ENCODE measurements at places on chromosomes 12 and 14.

GRCh38 chr12:29818916-29819623 is 35.3 kb upstream of the TMTC1 start:
- DNase-seq = no peak

GRCh38 chr12:12441843-12442461 is 85.1 kb downstream of the BORCS5 start:
- DNase-seq = no peak

DNA sequence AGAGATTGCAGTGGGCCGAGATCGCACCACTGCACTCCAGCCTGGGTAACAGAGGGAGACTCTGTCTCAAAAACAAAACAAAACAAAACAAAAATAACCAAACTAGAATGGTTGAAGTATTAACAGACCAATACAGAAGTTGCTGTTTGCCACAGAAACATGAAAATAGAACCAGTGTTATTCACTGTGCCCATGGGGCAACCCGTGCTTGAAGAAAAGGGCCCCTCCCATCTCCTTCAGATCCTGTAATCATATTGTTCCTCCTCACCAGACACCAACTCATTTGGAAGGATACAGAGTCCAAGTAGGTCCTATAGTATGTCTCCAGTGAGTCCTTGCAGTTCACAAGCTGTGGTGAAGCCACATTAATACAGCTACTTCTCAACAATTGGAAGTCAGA is 30.9 kb downstream of the SLC35F4 start:
- DNase-seq = no peak

GRCh38 chr14:53620890-53621289 is 335.7 kb downstream of the BMP4 start:
- no peak for DNase-seq

- no peak for DNase-seq
Measured at GRCh38 chr14:78341827-78342389, 171.7 kb downstream of the NRXN3 start.

DNA sequence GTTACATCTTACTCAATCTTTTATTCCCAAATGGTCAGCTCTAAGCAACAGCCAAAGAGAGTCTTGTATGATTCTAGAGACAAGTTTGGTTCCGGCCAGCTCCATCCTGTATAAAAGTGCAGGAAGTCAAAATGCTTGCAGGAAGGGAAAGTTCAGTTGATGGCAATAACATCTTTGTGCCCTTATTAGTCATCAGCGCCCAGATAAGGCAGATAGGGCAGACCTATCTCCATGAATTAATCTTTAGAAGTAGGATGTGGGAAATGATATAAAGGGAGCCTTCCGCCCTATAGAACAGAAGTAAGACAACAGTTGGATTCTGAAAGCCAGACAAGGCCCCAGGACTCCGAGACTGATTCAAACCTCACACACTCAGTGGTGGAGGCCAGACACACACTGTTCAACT is 6.4 kb downstream of the GNS start:
- no peak for DNase-seq

DNA sequence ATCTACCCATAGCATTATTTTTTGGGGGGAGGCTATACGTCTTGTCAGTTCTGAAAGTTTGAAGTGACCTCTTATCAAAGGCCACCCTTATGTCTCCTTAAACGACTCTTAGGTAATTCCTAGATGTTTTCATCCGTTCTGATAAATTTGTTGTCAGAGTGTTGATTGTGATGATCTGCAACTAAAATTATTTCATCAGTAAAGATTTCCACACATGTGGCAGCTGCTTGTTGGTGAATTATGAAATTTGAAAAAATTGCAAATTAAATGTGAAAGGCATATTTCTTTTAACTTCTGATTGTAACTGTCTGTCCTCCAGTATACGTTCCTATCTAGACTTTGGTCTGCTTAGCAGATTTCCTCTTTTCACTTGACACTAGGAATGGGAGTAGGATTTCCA is 1.4 kb downstream of the ADIPOR2 start:
- no peak for DNase-seq

DNA sequence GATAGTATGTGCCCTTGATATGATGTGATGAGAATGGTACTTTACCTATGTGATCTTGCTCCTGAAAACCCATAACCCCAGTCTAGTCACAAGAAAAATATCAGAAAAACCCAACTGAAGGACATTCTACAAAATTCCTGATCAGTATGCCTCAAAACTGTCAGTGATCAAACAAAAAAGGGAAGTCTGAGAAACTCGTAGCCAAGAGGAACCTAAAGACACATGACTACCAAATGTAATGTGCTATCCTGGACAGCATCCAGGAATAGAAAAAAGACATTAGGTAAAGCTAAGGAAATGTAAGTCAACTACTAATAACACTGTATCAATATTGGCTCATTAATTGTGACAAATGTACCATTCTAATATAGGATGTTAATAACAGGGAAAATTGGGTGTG is 4.1 kb upstream of the WIF1 start:
- DNase-seq = no peak

GRCh38 chr12:59603754-59604153 is 7.9 kb downstream of the SLC16A7 start:
- DNase-seq = no peak

GRCh38 chr14:52086711-52087110 is 17.9 kb upstream of the NID2 start:
- no peak for DNase-seq

GRCh38 chr14:34283590-34283989 is 178.4 kb downstream of the SPTSSA start:
- no peak for DNase-seq

GRCh38 chr12:112012775-112013600 is at the start of the genes ERP29 and TMEM116:
Gene ERP29 (plus strand): TSS chr12:112013426. CDS start chr12:112013466, 40 bp downstream.
Gene TMEM116 (minus strand): TSS chr12:112013165. CDS start chr12:112005270, 7,895 bp downstream.
- peak; percentile 96 for DNase-seq

- no peak for DNase-seq
Measured at GRCh38 chr14:104993808-104994591, 8.4 kb downstream of the CLBA1 start.

- DNase-seq = no peak
Measured at GRCh38 chr12:52461693-52462092, 9.7 kb upstream of the KRT6B start.

GRCh38 chr12:1949771-1950470 is 31.5 kb upstream of the CACNA2D4 start:
- no peak for DNase-seq

GRCh38 chr12:95358111-95359083 is 115.6 kb upstream of the METAP2 start:
- DNase-seq = no peak

GRCh38 chr14:49971156-49972130 is 78.6 kb downstream of the ARF6 start:
- DNase-seq = peak; percentile 43

- DNase-seq = no peak
Measured at GRCh38 chr12:107485731-107486130, 199.9 kb upstream of the PWP1 start.

DNA sequence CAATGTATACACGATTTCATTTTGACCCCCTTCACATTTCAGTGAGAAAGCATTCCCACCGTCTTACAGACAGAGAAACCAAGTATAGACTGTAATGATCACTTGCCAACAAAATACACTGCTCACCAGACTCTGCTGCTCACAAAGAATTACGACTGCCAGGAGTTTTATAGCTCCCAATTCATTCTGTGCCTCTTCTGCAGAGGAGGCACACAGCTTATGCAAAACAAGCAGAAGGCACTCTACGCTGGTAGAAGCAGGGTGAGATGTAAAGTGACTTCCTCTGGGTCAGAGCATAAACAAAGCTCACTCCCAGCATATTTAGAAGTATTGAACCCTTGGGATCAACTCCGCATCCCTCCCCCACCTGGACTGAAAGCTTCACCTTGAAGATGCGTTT is 14.6 kb downstream of the SPTB start:
- no peak for DNase-seq

- DNase-seq = no peak
Measured at GRCh38 chr12:85825746-85826145, 10.5 kb downstream of the RASSF9 start.

DNA sequence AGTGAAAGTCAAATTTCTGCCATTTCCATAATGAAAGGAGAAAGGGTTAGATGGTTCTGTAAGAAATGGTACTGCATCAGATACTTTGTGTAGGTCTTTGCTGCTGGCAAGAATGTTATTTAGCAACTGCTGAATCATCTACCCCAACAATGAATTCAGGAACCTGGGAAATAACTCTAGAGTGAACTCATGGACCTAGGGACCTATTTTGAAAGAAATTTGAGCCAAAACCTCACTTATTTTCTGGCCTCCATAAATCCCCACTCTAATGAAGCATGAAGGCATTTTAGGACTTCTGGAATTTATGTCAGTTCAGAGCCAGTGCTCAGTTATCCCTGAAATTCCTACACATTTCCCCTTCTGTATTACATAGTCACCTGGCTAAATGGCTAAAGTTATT is 50.9 kb upstream of the CPNE8 start:
- DNase-seq = no peak

GRCh38 chr14:61730756-61731373 is 31.4 kb upstream of the SNAPC1 start:
- no peak for DNase-seq

DNA sequence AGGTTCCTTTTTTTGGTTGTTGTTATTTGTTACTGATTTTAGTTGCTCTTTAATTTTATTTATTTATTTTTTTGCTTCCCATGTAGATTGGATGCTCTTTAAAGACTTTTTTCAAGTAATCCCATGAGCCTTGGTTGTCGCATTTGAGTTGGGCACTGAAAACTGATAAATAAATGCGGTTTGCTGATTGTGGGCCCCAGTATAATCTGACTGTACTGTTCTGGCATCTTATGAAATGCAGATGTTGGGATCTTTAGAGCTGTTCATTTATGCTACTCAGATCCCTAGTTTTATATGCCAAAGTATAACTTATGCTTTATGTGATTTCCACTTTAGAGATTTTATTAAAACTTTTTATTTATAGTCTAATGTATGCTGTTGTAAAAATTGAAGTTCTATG is 33.3 kb downstream of the WNK1 start:
- no peak for DNase-seq

GRCh38 chr12:126932156-126932555 is 1334.8 kb upstream of the TMEM132C start:
- no peak for DNase-seq

GRCh38 chr14:68104518-68104917 is 284.9 kb downstream of the RAD51B start:
- no peak for DNase-seq

DNA sequence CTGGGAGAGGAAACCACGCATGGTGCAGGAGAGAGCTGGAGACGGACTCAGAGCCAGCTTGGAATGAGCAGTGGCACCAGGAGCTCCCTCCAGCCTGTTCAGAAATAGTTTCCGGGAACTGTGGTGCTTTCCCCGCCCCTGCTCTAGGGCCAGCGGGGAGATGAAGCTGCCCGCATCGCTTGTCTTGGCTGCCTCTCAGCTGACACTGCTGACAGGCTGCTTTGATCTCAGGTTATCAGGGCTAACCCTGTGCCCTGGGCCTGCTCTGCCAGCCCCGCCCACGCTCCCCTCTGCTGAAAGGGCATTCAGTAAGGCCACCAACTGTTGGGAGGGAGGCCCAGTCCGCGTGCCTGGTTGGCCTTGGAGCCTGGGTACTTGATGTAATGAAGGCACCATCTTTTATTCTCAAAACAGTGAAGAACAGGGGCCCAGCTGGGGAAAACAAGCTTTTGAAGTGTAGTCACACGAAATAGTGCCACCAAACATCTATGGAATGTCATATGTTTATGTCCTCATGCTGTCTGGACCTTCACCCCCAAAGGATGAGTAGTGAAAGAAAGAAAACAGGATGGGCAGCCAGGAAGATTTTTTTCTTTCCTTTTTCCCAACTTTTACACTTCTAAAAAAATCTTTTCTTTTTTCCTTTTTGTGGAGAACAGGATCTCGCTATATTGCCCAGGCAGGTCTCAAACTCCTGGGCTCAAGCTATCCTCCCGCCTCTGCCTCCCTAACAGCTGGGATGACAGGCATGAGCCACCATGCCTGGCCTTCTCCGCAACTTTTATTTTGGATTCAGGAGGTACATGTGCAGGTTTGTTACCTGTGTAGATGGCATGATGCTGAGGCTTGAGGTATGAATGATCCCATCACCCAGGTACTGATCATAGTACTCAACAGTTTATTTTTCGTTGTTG is 115.9 kb upstream of the TBX3 start:
- no peak for DNase-seq

DNA sequence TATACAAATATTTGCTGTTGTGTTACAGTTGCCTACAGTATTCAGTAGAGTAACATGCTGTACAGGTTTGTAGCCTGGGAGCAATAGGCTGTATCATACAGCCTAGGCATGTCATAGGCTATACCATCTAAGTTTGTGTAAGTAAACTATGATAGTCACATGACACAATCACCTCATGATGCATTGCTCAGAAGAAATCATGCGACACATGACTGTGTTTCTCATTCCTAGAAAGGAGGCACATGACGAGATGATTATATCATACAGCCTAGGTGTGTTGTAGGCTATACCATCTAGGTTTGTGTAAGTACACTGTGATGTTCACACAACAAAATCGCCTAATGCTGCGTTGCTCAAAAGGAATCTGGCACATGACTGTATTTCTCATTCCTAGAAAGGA is 31.9 kb downstream of the NOPCHAP1 start:
- DNase-seq = no peak

DNA sequence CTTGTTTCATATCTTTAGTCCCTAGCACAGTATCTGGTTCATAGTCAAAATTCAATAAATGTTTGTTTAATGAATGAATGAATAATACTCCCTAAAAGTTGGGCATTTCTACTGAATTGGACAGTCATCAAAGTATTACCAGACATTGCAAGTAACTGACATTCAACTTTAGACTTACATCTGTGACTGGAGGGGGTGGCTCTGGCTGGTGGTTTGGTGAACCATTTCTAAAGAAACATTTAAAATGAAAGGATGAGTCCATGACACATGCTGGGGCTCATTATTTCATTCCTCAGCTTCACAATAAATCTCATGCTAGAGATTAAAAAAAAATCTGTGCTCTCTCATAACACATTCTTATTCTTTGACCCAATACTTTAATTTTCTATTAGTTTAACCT is 20.6 kb upstream of the CSRNP2 start:
- DNase-seq = no peak

DNA sequence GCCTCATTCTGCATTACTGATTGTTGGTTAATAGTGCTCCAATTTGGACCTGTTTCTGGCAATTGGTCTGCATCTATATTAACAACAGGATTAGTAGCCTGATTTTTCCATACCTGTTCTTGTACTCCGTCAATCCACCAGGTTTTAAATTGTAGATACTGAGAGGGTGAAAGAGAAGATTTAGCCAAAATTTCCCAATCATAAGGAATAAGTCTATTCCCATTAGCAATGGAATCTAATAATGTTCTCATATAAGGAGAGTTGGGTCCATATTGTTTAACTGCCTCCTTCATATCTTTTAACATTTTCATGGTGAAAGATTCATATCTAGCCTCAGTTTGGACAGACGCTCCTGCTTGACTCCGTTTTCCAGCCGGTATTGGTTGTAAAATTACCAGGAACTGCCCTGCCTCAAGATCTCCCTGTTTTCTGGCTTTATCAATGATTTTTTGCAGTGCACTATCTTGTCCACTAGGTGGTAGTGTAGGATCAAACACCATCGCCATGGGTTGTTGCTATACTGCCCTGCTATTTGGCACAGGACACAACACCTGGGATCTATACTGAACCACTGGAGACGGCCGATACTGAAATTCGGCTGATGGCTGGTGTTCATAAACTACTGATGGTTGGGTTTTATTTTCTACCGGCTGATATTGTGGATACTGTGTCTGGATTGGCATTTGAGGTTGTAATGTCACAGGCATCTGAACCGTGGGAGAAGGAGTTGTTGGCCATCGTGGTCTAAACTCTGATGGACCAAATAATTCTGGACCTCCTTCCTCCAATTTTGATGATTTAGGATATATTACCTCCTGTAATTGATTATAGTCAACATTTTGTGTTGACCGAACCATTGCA is 25.2 kb downstream of the DHRS4L2 start:
- DNase-seq = no peak

Measured in GM12892 (cell line).